Activated CD4-positive, CD25-positive, alpha-beta regulatory T cell treated with anti-CD3 and anti-CD28 coated beads, Interleukin-2, amount 50 U/mL, for 24 hours (primary cell): ENCODE measurements at places on chromosomes 7 and 10.

GRCh38 chr10:122455376-122456079 lies 1.1 kb downstream of the ARMS2 start:
- no peak for ATAC-seq

- ATAC-seq, result no peak
Measured at GRCh38 chr7:73985737-73986141, 42.2 kb upstream of the ELN start.

DNA sequence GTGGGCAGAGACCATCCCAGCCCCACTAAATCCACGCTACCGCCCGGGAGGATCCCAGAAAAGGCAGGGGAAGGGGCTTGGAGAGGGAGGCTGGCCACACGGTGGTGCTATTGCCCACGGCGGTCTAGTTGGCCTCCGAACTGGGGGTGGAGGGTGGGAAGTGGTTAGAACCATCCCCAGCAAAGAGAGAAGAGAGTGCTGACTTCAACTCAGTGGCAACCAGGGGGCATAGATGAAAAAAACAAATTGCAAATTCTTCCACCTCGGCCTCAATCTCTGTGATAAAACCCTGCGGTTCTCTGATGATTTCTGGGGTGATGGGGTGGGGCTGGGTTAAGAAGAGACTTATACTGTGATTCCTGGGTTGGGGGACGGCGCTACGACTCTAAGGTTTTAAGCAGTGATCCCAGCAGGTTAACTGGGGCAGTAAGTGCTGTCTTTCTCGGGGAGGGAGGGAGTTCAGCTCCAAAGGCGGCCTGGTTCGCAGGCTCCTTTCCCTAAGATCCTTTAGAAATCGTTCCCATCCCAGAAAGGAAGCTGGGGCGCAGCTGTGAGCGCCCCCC lies 154.5 kb upstream of the LYZL2 start:
- ATAC-seq, result peak; percentile 74

DNA sequence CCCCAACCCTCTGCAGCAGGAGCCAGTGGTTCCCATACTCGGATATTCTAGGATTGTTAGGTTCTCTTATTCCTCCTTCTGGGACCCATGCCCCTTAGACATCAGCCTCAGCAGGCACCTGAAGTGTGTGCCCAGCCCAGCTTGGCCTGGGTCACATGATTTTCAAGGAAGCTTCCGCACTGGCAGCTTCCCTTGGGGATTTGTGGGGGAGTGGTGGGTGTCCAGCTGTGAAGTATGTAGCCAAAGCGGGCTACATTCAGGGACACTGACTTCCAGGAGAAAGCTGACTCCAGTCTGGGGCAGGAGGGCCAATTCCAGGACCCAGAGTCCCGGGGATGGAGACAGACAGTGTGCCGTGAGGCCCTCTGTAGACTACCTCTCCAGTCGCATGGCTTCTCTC lies 1.3 kb downstream of the LDB1 start:
- ATAC-seq, result no peak

DNA sequence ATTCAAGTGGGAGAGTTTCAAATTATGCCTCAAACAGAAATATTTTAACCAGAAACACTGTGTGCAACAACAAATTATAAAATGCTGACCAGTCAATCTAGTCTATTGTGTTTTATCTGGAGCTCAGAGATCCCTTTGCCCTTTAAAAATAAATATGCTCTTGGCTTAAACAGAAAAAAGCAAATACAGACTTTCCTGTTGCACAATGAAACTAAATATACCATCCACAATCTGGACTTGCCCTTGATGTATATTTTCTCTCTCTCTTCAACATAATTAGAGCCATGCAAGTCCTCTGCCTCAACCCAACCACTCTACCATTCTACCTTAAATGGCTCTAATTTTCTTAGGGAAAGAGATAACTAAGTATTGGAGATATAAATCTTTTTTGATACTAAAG lies 34.9 kb downstream of the ASAH2 start:
- ATAC-seq, result no peak
